ENCODE measurements at places on chromosomes 5 and 9. TPM values are rescaled to one million over a fixed set of nuclear protein-coding genes. Genes with fewer than 3 reads are reported as not detected.
A peak's percentile ranks its signal among the peaks of the same experiment; 100 is the strongest.

Gene CNTNAP3
- total RNA-seq, result 30.4 TPM

- H3K27me3 ChIP-seq, result peaks cover 65% of the 10 kb centered on the region
- no peaks in the 10 kb centered on the region for H3K4me1 ChIP-seq
- H3K27ac ChIP-seq, result no peak overlapping the region
- no peaks in the 10 kb centered on the region for H3K36me3 ChIP-seq
- no peak for DNase-seq
- H3K4me3 ChIP-seq, result no peak overlapping the region
Measured at GRCh38 chr5:36820900-36821299, 55.7 kb upstream of the NIPBL start.

Gene GRXCR2
- total RNA-seq, result not detected

Gene RHOBTB3
- 190 TPM for total RNA-seq

DNA sequence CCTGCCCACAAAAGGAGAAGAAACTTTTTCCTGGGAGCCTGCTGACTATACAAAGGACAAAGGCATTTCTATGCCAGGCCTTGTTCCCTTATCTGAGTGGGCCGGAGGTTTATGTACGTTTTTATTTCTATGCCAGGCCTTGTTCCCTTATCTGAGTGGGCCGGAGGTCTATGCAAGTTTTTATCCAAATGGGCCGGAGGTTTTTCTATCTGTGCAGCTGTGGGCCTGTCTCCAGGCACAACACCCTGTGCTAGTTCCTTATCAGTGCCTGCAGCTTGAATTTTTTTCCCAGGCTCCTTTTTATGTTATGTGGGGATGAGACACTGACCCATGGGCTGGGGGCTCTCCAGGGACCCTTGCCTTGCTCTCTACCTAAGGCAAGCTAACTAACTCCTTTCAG is 5.5 kb downstream of the SLC25A2 start:
- H3K27ac ChIP-seq, result no peak overlapping the region
- no peak overlapping the region for H3K4me3 ChIP-seq
- peaks cover 14% of the 10 kb centered on the region for H3K36me3 ChIP-seq
- H3K27me3 ChIP-seq, result no peaks in the 10 kb centered on the region
- H3K4me1 ChIP-seq, result no peaks in the 10 kb centered on the region
- DNase-seq, result no peak

DNA sequence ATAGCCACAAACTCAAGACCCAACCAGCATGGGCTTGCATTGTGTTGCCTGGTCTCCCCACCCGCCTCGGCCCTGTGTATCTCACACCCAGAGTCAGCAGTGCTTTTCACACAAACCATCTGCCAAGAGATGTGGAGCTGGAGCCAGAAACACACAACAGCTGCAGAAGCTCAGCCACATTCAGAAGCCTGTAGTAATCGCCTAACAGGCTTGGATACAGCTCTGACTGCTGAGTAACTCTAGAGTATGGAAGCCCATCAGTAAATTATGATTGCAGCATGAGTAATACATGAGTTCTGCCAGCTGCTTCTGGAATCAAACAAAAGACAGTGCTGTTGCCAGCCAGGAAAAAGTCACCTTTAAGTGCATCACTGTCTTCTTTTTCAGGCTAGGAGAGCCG is 16.0 kb downstream of the TEK start:
- peaks cover 2% of the 10 kb centered on the region for H3K36me3 ChIP-seq
- peaks cover 22% of the 10 kb centered on the region for H3K4me1 ChIP-seq
- H3K27ac ChIP-seq, result peak overlapping the region; percentile 61

GRCh38 chr5:87110721-87111120 is 157.0 kb upstream of the RASA1 start:
- H3K4me1 ChIP-seq, result peaks cover 16% of the 10 kb centered on the region
- H3K27ac ChIP-seq, result no peak overlapping the region
- H3K4me3 ChIP-seq, result no peak overlapping the region
- H3K36me3 ChIP-seq, result no peaks in the 10 kb centered on the region
- no peaks in the 10 kb centered on the region for H3K27me3 ChIP-seq
- no peak for DNase-seq

Gene FOXD4
- 0.43 TPM for total RNA-seq

- no peak overlapping the region for H3K4me3 ChIP-seq
- no peak overlapping the region for H3K27ac ChIP-seq
- DNase-seq, result no peak
Measured at GRCh38 chr5:115702025-115702424, 76.2 kb upstream of the TMED7 start.

DNA sequence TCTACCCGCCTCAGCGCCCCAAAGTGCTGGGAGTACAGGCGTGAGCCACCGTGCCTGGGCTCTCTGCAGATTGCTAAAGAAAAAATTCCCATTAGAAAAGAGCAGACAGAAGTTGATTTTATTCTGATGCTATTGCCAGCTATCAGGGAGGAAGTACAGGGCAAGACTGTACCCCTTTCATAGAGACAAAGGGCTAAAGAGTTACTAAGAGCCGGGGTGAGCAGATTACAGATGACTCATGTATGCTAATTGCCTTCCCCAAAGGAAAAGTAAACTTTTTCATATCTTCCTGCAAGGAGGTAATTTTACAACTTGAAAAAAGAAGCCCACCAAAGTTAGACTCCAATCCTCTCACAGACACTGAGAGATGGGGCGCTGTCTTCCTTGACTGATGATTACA is 42.3 kb upstream of the MCTP1 start:
- DNase-seq, result no peak
- no peak overlapping the region for H3K4me3 ChIP-seq
- H3K4me1 ChIP-seq, result no peaks in the 10 kb centered on the region
- no peaks in the 10 kb centered on the region for H3K36me3 ChIP-seq
- H3K27ac ChIP-seq, result no peak overlapping the region
- peaks cover 12% of the 10 kb centered on the region for H3K27me3 ChIP-seq

Gene WWC1
- 3.6 TPM for total RNA-seq
